ENCODE measurements at places on chromosomes 2 and 18.

DNA sequence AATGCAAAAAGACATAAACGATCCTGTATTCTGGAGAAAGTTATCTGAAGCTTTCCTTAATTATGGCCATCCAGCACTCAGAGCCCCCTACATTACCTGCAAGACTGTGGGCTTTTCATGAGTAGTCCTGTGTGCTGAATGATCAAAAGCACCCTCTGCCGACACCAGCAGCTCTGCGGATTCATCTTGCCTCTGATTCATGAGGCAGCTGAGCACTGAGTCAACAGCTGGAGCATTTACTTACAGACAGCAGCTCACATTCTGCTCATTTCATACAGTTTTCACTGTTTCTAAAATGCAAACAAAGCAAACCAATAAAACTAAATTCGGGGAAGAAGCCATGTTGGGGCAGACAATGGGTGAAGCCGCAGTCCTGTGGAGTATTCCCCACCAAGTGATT, 886.5 kb downstream of the CNTNAP5 start:
- no peak for DNase-seq

- DNase-seq: no peak
Observed at GRCh38 chr18:12373116-12373770, 3.8 kb downstream of the AFG3L2 start.

DNA sequence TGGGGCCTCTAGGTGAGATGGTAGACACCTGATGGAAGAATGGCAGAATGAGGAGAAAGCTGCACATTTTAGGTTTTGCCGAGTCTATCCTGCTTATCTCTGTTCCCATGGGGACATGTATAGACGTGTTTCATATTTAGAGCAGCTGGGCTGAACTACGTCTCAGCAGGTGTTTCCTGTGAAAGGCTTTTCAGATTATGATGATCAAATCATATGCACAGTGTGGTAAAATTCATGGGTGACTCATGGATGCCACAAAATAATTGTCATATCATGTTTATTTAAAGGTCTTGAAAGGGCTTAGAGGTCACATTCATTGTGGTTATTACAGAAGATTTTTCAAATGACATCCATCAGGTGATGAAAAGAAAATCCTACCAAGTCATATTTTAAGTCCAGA, 90.5 kb downstream of the ICOS start:
- no peak for DNase-seq

- no peak for DNase-seq
Observed at GRCh38 chr2:240258685-240259084, 118.2 kb upstream of the OTOS start.

GRCh38 chr2:62307469-62308389, 111.8 kb downstream of the B3GNT2 start:
- DNase-seq: no peak

GRCh38 chr2:206918263-206918662, 21.1 kb upstream of the CPO start:
- no peak for DNase-seq

DNA sequence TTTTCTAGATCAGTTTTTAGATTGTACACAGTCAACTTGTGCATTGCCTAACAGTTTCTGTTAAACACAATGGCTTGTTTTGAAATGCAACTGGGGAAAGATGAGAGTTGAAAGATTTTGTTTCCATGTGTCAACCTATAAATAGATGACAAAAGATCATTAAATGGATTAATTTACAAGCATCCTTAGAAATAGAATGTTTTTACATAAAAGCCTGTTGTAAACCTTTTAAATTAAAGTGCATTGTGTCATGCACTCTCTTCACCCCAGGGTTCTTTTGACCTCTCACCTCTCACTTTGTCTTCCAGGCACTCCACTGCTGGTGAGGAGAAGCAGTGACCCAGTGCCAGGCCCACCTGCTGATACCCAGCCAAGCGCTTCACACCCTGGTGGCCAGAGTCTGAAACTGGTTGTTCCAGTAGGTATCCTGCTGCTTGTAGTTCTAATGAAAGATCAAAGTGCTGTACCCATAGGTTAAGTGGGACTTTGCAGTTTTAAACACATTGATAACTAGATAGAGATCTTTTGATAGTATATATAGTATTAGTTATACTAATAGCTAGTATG, 502.1 kb downstream of the PARD3B start:
- no peak for DNase-seq

GRCh38 chr2:37414470-37414949, 70.1 kb downstream of the QPCT start:
- no peak for DNase-seq
